ENCODE measurements at places on chromosomes 3 and 15. TPM values are rescaled to one million over a fixed set of nuclear protein-coding genes. Genes with fewer than 3 reads are reported as not detected.

DNA sequence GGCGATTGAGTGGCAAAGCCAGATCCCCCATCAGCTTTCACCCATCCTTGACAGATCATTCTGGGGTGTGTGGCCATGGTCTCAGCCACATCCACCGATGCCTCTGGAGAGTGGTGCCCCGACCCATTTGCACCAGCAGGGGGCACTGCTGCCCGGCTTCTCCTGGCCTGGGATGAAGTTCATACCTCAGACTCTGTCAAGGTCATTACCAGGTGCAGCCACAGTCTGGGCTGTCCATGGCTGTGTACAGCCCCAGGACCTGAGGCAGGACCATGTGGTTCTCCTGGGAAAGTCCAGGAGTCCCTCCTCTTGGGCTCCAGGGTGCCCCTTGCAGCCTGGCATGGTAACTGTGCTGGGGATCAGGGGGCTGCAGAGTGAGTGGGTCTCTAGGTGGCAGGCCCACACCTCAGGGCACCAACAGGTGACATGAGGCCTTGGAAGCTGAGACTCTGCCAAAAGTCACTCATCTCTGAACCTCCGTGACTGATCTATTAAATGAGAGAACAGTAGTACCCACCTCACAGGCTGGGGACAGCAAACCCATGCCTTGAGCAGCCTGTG, 67.2 kb downstream of the CACNA2D2 start:
- DNase-seq = peak; percentile 89

GRAMD1C gene
- total RNA-seq = 0.29 TPM

- no peak for DNase-seq
Observed at GRCh38 chr3:134295930-134296329, 45.3 kb upstream of the RYK start.

GUCA1C gene
- total RNA-seq = not detected

DNA sequence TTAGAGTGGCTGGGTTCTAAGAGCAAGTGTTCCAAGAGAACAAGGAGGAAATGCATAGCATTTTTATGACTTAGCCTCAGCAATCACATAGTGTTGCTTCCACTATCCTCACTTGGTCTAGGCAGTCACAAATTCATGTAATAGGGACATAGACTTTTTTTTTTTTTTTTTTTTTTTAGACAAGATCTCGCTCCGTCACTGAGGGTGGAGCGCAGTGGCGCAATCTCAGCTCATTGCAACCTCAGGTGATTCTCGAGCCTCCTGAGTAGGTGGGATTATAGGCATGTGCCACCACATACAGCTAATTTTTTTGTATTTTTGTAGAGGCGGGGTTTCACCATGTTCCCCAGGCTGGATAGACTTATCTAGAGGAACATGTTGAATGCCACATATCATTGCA, 4.7 kb upstream of the GNB4 start:
- no peak for DNase-seq

- DNase-seq = no peak
Observed at GRCh38 chr15:99057020-99057419, 47.9 kb upstream of the SYNM start.

DNA sequence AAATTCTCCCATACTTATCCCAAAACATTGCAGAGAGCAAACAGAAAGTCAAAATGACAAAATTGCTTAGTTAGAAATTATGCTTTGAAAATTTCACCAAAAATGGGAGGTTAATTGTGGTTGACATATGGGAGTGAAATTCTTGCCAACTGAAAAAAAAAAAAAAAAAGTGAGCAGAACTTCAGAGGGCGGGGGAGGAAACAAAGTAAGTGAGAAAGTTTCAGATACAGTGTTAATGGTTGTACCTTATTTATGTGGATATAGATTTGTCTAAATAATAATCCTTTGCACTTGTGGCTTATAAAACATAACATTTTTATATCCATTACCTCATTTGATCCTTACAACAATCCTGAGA, 91.5 kb upstream of the RAP2B start:
- DNase-seq = no peak

NR1I2 gene
- total RNA-seq = 1.0 TPM

- DNase-seq = no peak
Observed at GRCh38 chr15:98815207-98815606, 166.9 kb downstream of the IGF1R start.

FRMD5 gene
- 0.25 TPM for total RNA-seq

RARB gene
- not detected for total RNA-seq

DNA sequence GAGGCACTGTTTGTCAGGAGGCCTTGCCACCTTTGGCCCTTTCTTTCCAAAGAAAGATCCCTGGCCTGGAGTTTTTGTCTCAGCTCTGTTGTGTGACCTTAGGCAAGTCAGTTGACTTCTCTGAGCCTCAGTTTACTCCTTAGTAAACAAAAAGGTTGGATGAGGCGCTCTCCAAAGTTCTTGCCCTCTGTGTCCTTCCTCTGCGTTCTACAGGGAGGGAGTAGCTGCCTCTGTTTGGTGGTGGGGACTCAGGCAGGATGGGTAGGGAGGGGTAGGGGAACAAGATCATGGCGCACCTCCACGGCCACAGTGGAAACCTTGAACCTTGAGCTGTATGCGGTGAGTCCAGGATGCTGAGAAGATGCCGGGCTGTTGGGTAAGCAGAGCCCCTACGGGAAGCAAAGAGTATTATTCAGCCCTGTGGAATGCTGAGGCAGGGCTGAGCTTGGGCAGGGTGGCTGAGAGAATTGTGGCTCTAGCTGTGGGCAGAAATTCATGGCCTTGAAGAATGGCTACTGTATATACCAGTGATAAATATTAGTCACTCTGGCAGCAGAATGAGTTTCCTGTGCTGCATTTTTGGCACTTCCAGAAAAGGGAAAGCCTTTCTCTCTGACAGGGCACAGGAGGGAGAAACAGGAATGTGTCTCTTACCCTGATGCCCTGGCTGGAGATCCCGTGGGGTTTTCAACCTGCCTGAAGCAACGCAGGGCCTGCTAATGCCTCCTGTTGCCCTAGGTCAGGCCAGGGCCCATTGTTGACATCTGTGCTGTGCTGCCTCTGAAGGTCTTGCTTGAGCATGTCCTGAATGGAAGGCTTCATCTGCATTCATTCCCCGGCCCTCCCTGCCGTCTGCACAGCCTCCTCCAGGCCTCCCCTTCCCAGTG, 39.9 kb downstream of the SMAD3 start:
- DNase-seq = no peak

- no peak for DNase-seq
Observed at GRCh38 chr15:85624291-85624801, 170.4 kb downstream of the KLHL25 start.

- DNase-seq = no peak
Observed at GRCh38 chr3:66098436-66098835, 59.7 kb upstream of the MAGI1 start.

DNA sequence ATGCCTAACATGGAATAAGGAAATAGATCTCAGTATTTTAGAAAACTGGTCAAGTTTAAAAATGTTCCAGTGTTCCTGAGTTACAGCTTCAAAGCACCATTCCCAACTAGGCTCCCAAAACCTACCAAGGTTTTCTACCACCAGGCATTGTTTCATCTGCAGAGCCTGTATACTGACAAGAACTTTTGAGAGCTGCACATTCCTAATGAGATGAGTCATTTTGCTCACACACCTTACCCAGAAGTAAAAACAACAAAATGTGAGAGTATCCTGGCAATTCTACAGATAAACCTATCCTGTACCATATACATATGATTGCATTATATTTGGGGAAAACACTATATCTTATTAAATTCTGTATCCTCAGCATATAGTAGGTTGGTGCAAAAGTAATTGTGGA, 90.7 kb downstream of the ATP8B4 start:
- no peak for DNase-seq

SNTN gene
- total RNA-seq = not detected

DNA sequence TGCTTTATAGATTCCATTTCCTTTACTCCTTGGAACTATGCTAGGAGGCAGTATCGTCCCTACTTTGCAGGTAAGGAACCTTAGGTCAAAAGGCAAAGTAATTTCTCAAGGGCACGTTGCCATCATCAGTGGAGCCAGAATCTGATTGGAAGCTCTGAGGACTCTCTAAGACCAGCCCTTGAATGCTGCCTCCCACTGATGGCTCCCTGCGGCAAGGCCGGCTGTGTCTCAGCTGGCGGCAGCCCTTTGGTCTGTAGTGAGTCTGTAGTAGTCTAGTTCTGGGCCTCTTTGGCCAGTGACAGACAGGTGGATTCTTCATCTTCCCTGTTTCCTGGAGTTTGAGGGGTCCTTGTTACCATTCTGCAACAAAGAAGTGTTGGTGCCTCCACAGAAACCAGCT, 76.2 kb downstream of the PCCB start:
- DNase-seq = no peak

All from activated CD8-positive, alpha-beta T cell treated with anti-CD3 and anti-CD28 coated beads for 36 hours (primary cell).